NCI-H524 (cell line): ENCODE measurements at places on chromosomes 11 and 22.

DNA sequence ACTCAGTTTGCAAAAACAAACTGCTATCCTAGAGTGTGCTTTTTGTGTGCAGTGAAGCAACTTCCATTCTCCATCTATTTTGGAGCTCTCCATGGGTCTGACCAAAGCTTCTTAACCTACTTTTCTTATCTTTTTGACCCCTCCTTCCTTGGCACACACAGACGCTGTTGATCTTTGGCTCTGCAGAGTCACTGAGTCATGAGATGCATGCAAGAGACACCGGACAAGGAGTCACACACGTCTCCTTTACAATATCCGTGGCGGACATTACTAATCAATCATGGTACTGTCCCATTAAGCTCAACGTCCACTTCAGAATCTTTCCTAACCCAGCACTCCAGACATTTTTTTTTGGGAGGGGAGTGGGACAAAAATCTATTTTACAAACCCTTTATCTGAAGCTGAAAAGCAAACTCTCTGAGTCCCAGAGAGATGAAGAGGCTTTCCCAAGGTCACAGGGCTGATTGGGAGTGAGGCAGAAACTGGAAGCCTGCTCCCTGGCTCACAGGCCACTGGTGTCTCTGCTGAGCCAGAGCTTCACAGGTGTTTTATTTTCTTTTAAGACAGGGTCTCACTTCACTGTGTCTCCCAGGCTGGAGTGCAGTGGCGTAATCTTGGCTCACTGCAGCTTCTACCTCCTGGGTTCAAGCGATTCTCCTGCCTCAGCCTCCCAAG lies 165.8 kb upstream of the SYT13 start:
- DNase-seq: no peak

- DNase-seq: no peak
Measured at GRCh38 chr11:79220171-79220570, 220.7 kb downstream of the TENM4 start.

DNA sequence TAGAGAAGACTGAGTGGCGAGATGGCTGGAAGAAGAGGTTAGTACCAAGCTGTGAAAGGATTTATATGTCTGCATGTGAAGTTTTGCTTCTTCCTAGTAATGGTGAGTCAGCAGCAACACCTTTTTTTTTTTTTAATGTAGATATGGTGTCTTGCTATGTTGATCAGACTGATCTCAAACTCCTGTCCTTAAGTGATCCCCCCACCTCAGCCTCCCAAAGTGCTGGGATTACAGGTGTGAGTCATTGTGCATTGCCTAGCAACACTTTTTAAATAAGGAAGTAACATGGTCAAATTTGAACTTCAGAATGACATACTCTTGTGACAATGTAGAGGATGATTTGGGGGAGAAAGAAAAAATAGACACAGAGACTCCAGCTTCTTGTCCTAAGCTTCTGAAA lies 6.5 kb upstream of the CSTPP1 start:
- no peak for DNase-seq

GRCh38 chr11:108586600-108586999 lies 7.0 kb downstream of the EXPH5 start:
- no peak for DNase-seq

- no peak for DNase-seq
Measured at GRCh38 chr11:61777234-61778090, 14.9 kb downstream of the TMEM258 start.

GRCh38 chr11:99383648-99384245 lies 363.0 kb downstream of the CNTN5 start:
- DNase-seq: peak; percentile 4

- DNase-seq: no peak
Measured at GRCh38 chr22:31896472-31896871, 47.9 kb upstream of the YWHAH start.

DNA sequence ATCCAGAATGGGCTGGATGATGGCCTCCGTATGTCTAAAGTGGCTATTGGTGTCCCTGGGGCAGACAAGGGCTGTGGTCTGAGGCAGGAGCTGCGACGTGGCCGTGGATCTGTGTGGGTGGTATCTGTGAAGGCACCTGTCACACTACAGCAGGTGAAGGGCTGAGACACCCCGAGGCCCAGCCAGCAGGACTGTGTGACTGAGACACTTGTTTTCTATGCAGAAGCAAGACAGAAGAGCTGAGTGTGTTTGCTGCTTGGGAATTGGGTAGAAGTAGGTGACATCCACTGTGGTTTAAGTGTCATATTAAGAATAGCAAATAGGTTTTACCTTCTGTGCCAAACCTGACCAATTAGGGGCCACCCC lies 35.0 kb downstream of the AMPD3 start:
- no peak for DNase-seq

DNA sequence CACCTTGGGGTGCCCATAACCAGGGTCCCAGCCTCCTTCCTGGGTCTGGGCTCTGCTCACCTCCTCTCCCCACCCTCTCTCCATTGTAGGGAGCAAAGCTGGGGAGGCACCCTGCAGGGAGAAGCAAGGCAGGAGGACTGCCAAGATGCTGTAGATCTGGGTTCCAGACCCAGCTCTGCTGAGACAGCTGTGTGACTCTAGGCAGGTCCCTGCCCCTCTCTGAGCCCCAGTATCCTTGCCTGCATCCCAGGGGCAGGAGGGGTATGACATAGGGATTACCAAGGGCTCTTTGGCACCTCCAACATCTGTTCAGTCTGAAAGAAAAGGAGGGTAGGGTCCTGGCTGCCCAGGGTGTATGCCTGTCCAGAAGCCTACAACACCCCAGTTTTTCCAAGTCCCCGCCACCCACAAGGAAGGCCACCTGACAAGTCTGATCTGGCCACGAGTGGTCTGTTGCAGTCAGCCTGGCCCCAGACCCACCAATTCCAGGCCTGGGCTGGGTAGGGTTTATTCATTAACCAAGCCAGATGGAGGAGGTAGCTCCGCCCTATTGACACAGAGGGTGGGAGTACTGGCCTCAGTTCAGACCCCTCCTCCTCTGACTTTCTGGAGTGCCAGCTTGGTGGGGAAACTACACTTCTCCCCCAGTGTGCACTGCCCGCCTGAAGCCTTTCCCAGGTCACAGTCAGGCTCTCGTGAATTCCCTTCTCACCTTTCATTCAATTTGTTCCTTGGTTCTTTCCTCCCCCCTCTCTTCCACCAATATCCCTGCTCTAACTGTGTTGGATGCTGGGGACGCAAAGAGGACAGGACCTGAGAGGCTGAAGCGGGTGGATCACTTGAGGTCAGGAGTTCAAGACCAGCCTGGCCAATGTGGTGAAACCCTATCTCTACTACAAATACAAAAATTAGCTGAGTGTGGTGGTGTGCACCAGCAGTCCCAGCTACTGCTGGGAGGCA lies 15.0 kb downstream of the STARD10 start:
- no peak for DNase-seq
